ENCODE measurements at places on chromosomes 6 and 20. TPM values are rescaled to one million over a fixed set of nuclear protein-coding genes. Genes with fewer than 3 reads are reported as not detected.

Gene SRMS
- not detected for total RNA-seq

Gene ACTL10
- 3.8 TPM for total RNA-seq

Gene ARG1
- not detected for total RNA-seq

Gene PKIB
- total RNA-seq: 0.26 TPM

Gene CST5
- not detected for total RNA-seq

- H3K4me3 ChIP-seq: peak overlapping the region; percentile 73
- H3K36me3 ChIP-seq: no peaks in the 10 kb centered on the region
- H3K27ac ChIP-seq: peak overlapping the region; percentile 83
- H3K27me3 ChIP-seq: no peaks in the 10 kb centered on the region
- peak; percentile 91 for DNase-seq
- peaks cover 48% of the 10 kb centered on the region for H3K4me1 ChIP-seq
These were observed 108.4 kb downstream of the RTN4IP1 start for GRCh38 chr6:106520711-106521401.

- no peak overlapping the region for H3K27ac ChIP-seq
- H3K36me3 ChIP-seq: no peaks in the 10 kb centered on the region
- H3K27me3 ChIP-seq: no peaks in the 10 kb centered on the region
These were observed 11.5 kb upstream of the EEF1A1 start for GRCh38 chr6:73532293-73532692.

DNA sequence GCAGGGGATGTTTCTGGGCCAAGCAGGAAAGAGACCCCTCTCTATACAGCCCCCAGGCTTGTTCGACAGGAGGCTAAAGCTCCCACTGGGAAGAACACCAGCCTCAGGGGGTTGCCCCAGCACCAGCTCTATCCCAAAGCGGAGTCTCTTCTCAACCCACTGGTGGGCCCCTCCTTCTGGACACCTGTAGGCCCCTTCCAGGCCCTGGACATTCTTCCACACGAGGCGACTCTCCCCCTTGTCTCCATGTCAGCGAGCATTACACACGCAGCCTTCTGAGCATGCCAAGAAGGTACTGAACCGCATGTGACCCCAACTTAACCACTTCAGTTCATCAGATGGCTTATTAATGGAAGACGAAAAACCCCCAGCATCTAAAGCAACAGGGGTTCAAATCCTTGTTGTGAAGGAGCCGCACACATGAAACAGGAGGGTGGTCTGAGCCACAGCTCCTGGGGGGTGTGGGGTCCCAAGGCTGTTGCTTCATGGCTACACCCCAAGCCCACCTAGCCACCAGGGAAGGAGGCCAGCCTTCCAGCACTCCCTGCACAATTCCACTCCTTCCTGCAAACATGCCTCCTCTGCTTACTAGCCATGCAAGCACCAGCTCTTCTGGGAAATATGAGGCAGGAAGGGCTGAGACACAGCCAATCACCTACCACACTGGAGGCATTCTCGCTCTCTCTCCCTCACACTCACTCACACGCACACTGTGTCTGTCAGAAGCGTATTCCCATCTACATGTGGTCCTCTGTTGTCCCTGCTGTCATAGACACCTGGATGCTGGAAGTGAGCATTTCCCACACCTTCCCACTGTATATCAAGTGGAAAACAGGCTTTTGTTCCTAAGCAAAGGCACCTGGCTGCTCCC lies 104.5 kb downstream of the NOL4L start:
- DNase-seq: no peak
- no peak overlapping the region for H3K27ac ChIP-seq
- no peak overlapping the region for H3K4me3 ChIP-seq
- no peaks in the 10 kb centered on the region for H3K27me3 ChIP-seq
- H3K4me1 ChIP-seq: peaks cover 53% of the 10 kb centered on the region
- H3K36me3 ChIP-seq: no peaks in the 10 kb centered on the region

DNA sequence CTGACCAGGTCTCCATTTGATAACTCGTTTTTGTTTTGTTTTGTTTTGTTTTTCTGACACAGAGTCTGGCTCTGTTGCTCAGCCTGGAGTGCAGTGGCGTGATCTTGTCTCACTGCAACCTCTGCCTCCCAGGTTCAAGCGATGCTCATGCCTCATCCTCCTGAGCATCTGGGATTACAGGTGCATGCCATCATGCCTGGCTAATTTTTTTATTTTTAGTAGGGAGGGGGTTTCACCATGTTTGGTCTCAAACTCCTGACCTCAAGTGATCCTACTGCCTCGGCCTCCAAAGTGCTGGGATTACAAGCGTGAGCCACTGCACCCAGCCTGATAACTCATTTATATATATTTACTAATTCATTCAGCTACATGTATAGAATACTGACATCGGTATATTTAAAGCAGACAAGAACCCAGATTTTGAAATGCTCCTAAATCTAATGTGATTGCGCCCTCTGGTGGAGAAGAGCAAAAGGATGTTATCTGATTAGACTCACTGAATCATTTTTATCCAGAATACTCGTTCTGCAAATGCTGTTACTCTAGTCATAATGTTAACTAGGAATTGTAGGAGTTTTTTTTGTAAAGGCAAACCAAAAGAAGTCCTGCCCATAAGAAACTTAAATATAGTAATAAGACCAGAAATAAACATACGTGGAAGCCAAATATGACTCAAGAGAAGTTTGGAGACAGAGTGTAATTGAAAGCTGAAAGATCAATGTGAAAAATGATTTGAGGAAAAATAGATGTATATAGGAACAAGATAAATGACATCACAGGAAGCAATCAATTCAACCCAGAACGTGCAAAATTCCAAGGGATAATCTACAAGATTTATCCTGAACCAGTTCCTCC lies 5.3 kb upstream of the COL12A1 start:
- DNase-seq: peak; percentile 45
- H3K27ac ChIP-seq: no peak overlapping the region
- peaks cover 28% of the 10 kb centered on the region for H3K4me1 ChIP-seq
- no peak overlapping the region for H3K4me3 ChIP-seq

DNA sequence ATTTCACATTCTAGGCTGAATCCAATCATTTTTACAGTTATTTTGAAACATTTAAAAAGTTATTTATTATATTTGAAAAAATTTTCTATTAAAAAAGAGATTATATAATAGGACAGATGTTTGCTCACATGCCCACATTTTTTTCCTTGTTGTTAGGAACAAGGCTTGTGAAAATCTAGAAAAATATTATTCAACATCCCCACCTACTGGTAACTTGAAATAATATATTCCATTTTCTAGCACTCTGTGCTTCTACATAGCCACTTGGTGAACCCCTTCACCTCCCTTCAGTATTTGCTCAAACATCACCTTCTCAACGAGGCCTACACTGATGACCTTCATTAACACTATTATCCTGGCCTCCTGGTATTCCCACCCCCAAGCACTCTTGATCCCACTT lies 18.3 kb upstream of the GPRC6A start:
- no peaks in the 10 kb centered on the region for H3K4me1 ChIP-seq
- no peak overlapping the region for H3K27ac ChIP-seq
- H3K27me3 ChIP-seq: no peaks in the 10 kb centered on the region
- H3K36me3 ChIP-seq: no peaks in the 10 kb centered on the region
- no peak overlapping the region for H3K4me3 ChIP-seq

DNA sequence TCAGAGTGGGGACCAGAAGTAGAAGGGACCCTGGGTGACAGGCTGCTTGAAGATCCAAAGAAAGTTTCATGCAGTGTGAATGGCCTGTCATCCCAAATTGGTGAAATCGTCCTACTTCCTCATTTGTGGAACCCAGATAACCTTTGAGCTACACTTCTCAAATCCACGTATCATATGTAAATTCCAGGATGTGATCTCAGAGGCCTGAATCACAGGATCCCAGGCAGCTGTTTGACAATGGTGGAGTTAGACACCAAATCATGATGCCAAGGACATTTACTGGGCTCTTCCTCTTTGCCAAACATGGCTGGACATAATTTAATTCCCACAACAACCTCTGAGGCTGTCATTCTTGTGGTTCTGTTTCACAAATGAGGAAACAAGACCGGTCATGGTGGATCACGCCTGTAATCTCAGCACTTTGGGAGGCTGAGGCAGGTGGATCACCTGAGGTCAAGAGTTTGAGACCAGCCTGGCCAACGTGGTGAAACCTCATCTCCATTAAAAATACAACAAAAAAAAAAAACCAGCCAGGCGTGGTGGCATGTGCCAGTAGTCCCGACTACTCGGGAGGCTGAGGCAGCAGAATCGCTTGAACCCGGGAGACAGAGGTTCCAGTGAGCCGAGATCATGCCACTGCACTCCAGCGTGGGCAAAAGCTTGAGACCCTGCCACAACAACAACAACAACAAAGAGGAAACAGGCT lies 39.9 kb upstream of the TTPAL start:
- H3K36me3 ChIP-seq: no peaks in the 10 kb centered on the region
- no peaks in the 10 kb centered on the region for H3K4me1 ChIP-seq
- H3K27ac ChIP-seq: no peak overlapping the region
- DNase-seq: no peak
- H3K4me3 ChIP-seq: no peak overlapping the region
- H3K27me3 ChIP-seq: no peaks in the 10 kb centered on the region

DNA sequence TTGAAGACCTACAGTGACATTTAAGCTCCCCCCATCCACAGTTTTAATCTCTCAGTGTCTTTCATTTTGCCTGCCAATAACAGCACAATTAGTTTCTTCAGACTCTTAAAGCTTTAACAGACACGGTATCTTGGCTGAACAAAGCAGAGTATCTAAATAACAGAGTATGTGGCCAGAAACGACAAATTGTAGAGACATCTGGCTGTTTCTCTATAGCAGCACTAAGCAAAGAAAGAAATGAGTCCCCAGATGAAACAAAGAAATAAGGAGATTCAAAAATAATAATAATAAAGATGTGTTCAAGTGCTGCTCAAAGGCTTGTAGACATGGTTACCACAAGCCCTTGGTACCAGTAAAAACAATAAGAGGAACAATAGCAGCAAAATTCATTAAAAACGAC lies 97.8 kb upstream of the HDAC2 start:
- H3K4me3 ChIP-seq: no peak overlapping the region
- no peak overlapping the region for H3K27ac ChIP-seq
- H3K27me3 ChIP-seq: no peaks in the 10 kb centered on the region
- no peak for DNase-seq
- no peaks in the 10 kb centered on the region for H3K4me1 ChIP-seq

DNA sequence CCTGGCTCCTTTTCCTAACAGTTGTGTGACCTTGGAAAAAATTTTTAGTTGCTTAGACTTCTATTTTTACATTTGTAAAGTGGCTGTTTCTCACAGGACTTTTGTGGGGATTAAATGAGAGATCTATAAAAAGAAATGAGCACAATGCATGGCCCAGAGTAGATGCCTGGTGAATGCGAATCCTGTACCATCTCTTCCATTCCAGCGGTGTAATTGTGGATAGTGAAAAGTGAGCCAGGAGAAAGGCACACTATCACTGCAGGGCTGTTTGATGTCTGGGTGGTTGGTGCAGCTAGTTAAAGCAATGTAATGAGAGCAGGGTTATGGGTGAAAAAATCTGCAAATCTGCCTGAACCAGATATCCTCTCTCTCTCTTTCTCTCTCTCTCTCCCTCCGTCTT lies 347.5 kb upstream of the CITED2 start:
- H3K27ac ChIP-seq: no peak overlapping the region
- no peaks in the 10 kb centered on the region for H3K36me3 ChIP-seq
- no peak overlapping the region for H3K4me3 ChIP-seq
- H3K4me1 ChIP-seq: no peaks in the 10 kb centered on the region
- no peaks in the 10 kb centered on the region for H3K27me3 ChIP-seq

DNA sequence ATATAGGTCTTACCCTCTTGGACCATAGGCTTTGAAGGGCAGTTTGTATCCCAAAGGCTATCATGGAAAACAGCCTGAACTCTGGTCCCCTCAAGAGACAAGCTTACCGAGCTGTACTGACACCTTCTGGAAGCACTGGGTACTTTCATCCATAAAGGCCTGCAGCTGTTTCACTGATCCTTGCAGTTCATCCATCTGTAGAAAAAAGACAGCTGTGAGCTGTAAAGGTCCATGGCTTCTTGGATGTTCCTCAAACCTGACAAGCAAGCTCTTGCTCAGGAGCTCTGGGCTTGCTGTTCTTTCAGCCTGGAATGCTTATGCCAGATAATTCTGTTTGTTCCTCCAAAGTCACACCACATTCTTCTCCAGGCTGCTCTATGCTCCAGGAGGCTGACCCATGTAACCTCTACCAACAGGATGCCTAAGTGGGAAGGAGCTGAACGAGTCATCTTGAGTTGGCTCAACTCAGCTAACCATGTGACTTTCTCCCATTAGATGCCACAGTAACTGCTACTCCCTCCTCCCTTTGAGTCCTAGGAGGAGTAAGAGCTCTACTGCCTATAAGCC lies 8.8 kb upstream of the NDRG3 start:
- no peaks in the 10 kb centered on the region for H3K4me1 ChIP-seq
- H3K27me3 ChIP-seq: no peaks in the 10 kb centered on the region
- H3K36me3 ChIP-seq: peaks cover 17% of the 10 kb centered on the region
- H3K4me3 ChIP-seq: no peak overlapping the region
- no peak overlapping the region for H3K27ac ChIP-seq
- DNase-seq: no peak

DNA sequence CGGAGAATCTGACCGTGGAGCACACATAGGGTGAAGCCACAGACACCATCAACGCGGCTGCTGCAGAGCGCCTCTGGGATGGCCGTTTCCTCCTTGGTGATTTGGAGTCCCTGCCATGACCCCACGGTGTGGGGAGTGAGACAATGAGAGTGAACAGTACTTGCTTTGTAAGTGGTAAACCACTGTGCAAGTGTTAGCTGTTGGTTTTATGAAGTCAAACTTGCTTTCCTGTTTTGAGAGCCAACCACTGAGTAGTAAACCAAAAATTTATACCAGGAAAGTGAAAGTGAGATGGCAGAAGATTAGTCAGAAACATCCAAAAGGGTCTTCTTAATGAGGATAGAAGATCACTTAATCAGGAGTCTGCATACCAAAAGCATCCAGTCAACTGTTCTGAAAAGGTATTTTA lies 160.7 kb downstream of the FOXC1 start:
- H3K27me3 ChIP-seq: no peaks in the 10 kb centered on the region
- H3K36me3 ChIP-seq: no peaks in the 10 kb centered on the region
- no peak overlapping the region for H3K27ac ChIP-seq
- H3K4me3 ChIP-seq: peak overlapping the region; percentile 10
- peaks cover 18% of the 10 kb centered on the region for H3K4me1 ChIP-seq
- peak; percentile 46 for DNase-seq

DNA sequence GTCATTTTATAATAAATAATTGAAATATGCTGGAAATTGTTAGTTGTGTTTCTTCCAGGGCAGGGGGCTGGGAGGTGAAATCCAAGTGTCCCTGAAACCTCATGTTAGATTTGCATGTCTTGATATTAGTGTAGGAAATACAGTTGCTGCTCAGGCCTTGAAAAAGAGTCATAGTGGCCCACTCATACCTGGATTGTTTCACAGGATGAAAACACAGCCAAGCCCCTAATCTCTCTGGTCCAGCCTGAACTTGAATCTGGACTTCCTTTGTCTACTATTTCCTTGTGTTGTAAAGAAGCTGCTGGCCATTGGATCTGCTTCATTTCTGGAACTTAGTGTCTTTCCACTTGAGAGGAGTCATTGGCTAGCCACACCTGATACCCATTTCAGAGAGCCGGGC lies 108.8 kb upstream of the JARID2 start:
- H3K27ac ChIP-seq: no peak overlapping the region
- DNase-seq: no peak
- no peaks in the 10 kb centered on the region for H3K27me3 ChIP-seq
- no peak overlapping the region for H3K4me3 ChIP-seq
- no peaks in the 10 kb centered on the region for H3K4me1 ChIP-seq
